ENCODE measurements at places on chromosomes 5 and 9.

DNA sequence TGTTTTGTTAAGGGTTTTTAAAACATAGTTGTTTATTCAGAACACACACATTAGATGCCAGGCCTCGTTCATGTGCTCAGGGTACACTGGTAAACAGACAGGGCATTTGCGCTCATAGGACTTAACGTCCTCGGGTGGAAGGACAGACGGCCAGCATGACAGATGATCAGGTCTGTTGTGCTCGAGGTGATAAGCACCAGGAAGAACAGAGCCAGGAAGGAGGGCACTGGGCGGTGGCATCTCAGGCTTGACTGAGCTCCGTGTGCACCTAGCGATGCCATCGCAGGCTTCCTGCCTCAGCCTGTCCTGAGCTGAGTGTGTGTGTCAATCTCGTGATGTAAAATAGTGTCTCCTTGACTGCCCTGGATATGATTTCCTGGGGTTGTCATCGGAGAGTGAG is 96.5 kb downstream of the EHMT1 start:
- DNase-seq, result no peak

- DNase-seq, result no peak
Measured at GRCh38 chr5:1443171-1443570, 2.1 kb downstream of the SLC6A3 start.

DNA sequence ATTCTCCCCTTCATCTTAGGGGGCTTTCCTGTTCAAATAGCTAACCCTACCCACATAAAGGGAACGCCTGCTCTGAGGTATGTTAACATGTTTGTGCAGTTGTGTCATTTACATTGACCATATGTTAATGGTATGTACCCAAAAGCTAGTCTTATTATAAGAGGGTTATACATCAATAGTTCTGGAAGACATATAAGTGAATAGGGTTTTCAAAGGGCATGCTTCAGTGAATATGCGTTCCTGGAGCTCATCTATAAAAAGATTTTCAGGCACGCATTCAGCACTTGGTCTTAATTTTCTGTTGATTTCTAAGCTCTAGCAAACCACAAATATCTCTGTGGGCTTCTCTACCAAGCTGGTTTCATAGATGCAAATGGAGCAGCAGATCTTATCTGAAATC is 766.1 kb downstream of the IRX1 start:
- DNase-seq, result no peak

DNA sequence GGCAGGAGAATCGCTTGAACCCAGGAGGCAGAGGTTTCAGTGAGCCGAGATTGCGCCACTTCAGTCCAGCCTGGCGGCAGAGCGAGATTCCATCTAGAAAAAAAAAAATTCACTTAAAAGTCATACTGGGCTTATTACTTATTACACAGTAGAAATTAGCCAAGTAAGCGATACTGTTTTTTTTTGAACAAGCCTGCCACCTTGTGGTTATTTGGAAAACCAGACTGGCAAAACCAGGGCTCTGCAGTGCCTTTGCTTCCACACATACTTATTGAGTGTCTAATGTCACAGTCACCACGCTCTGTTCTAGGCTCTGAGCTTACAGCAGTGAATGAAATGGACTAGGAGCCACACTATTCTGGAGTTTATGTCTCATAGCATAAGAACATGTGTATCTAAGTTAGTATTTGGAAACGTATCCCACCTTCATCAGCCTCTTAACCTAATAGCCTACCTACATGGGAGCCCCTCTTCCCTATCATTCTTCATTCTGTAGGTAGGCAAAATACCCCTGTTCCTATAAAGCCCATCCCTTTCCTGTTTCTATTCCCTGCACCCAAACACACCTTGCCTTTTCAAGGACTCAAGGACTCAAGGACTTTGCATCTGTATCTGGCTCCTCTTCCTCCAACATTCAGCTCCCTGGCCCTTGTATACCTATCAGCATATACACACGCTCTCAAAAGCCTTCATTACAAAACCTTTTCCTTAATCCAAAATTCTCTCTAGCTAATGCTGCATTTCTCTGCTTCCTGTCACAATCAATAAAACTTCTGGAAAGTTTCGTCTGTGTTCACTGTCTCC is 13.9 kb upstream of the BASP1 start:
- peak; percentile 83 for DNase-seq

- DNase-seq, result no peak
Measured at GRCh38 chr9:13224366-13224765, 55.1 kb downstream of the MPDZ start.

GRCh38 chr5:40733879-40734563 is 21.7 kb downstream of the TTC33 start:
- no peak for DNase-seq

DNA sequence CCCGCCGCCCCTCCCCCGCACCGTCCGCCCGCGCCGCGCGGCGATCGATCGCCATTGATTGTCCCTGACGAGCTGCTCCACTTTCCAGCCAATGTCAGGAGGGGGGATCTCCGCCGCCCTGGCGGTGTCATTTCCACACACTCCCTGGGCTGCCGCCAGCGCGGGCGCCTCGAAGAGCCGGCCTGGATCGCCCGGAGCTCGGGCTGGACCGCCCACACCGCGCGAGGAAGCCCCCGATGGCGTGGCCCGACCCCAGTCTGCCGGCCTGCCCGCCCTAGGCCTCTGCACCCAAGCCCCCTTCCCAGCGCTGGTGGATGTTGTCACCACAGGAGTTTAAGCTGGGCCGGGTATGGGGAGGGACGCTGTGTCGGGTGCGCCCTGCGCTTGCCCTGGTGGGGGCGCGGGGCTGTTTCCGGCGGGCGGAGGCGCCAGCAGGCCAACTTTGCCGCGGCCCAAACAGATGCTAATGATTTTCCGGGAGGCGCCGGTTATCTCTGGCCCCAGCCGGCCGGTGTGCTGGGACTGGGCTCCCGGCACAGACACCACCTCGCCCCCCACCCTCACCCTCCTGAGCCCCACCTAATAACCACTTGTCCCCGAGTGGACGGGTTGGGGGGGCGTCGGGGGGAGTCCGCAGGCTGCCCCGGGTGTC is 10.6 kb upstream of the CXXC5 start:
- DNase-seq, result peak; percentile 84

DNA sequence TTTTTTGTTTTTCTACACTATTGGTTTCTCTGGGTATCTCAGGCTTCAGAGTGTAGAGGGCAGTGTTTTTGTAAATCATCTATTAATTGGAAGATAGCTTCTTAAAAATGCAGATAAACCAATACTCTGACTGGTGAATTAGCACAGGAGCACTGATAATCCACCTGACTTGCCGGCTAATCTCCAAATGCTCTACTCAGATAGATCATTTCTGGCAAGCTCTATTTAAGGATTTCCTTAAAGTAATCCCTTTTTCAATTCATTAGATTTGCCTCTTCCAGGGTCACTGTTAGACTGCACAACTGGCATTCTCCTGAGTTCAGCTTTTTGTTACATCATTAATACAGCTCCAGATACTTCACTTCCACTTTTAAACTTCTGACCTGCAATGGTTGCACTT is 1390.3 kb upstream of the NUDT12 start:
- DNase-seq, result no peak

DNA sequence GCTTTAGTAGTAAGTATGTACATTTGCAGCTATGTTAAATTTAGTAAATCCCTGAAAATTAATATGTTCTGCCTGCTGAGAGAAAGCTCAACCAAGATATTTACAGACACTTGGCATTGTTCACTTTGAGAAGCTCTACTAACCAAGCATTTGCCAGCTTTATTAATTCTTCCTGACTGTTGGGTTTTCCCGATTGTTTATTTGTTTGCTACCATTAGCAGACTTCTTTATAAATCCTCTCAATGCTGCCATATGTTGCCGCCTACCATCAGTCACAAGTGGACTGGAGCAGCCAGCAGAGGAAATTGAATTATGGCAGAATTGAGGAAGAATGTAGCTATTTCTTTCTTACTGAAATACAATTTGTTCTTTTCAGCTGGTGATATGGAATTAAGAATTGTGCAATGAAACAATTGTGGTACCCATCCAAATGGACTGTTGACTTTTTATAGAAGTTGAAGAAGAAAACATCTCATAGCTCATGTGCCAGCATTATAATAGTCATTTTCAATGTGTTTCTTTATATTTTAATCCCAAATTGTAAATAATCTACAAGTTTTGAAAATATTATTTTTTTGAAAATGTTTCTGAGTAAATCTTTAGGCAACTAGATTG is 588.7 kb upstream of the CDH6 start:
- no peak for DNase-seq

- DNase-seq, result no peak
Measured at GRCh38 chr5:27048510-27048909, 10.1 kb upstream of the CDH9 start.

DNA sequence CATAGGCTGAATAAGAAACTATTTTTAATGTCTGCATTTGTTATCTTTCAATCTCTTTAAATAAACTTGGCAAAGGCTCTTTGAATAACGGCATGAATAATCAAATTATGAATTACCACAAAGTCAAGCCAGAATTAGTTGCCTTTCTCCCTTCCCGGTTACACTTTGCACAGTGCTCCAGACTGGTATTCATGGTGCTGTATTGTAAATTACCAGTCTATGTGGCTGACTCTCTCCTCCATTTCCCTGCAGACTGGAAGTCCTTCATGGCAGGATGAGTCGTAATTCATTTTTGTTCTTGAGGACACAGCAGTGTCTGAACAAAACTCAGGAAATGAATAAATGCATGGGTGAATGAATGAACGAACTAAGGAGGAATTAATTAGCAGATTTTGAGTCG is 142.9 kb downstream of the GNA14 start:
- DNase-seq, result no peak

DNA sequence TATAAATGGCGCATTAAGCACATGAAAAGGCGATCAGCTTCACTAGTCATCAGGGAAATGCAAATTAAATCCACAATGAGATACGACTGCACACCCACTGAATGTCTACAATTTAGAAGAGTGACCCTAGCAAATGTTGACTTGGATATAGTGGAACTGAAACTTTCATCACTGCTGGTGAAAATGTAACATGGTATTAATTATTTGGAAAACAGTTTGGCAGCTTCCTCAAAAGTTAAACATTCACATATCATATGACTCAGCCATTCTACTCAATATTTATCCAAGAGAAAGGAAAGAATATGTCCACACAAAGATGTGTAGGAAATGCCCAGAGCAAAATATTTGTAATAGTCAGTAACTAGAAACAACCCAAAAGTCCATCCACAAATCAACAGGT is 146.5 kb downstream of the LPAR1 start:
- DNase-seq, result peak; percentile 75

DNA sequence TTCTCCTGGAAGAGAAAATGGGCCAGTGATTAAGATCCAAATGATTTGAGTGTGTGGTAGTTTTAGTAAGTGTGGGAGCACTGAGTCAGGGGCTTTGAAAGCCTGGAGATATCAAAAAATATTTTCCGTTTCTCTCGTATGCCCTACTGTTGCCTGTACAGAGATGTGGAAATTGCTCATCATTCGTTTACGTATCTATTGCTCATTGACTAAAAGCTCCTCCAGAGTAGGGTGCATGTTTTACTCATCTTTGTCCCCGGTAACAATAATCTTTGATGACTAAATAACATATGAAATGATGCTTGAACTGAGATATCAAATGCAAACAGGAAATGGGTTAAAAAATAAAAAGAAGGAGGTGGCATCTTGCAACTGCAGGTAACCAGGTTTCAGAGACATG is 114.2 kb upstream of the FST start:
- DNase-seq, result no peak

GRCh38 chr9:90002397-90003271 is 397.8 kb downstream of the GADD45G start:
- DNase-seq, result no peak

DNA sequence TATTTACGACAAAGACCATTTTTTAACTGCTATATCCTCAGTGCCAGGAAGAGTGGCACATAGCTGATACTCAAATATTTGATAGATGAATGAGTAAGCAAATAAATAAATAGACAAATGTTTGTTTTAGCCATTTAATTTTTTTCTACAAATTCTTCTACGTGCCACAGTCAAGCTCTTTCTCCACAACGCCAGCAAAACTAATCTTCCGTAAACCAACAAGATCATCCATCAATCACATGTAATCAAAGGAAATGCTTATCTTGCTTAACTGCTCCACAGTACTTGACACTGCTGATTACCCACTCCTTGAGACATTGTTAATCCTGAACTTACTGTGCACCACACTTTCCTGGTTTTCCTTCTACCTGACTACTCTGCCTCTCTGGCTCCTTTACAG is 136.7 kb downstream of the EDIL3 start:
- DNase-seq, result no peak

All from AG10803 (cell line).